CD8-positive, alpha-beta memory T cell (primary cell): ENCODE measurements at places on chromosomes 12 and 14. TPM values are rescaled to one million over a fixed set of nuclear protein-coding genes. Genes with fewer than 3 reads are reported as not detected.

DNA sequence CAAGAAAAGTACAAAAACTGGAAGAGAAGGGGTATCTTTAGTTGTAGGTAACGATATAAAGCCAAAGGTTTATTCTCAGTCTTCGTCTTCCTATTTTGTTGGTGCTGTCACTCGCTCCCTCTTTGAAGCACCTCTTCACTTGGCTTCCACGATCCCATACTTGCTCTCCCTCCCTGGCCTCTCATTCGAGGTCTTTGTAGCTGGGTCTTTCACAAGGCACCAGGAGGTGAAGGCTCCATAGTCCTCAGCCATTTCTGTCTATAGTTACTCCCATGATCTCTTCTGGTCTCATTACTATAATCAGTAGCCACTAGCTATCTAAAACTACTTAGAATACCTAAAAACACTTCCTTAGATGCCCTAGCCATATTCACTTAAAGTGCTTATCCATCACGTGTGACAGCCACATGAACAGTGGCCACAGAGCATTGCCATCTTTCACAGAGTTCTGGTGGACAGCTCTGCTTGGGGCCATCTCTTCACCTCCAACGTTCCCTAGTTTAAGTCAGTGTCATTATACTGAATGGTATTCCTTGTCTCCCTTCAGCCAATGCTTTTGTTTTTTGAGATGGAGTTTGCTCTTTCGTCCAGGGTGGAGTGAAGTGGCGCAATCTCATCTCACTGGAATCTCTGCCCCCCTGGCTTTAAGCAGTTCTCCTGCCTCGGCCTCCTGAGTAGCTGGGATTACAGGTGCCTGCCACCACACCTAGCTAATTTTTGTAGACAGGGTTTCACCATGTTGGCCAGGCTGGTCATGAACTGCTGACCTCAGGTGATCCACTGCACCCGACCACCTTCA, 57.1 kb downstream of the ATP2A2 start:
- H3K27ac ChIP-seq: no peak overlapping the region
- no peak overlapping the region for H3K4me3 ChIP-seq
- DNase-seq: no peak
- H3K27me3 ChIP-seq: no peaks in the 10 kb centered on the region

GRCh38 chr14:55761651-55762050, 181.6 kb downstream of the KTN1 start:
- no peak for DNase-seq
- no peak overlapping the region for H3K27ac ChIP-seq
- H3K27me3 ChIP-seq: no peaks in the 10 kb centered on the region
- H3K4me1 ChIP-seq: no peaks in the 10 kb centered on the region
- H3K4me3 ChIP-seq: no peak overlapping the region
- H3K36me3 ChIP-seq: no peaks in the 10 kb centered on the region

- no peaks in the 10 kb centered on the region for H3K36me3 ChIP-seq
- no peaks in the 10 kb centered on the region for H3K27me3 ChIP-seq
- no peak overlapping the region for H3K4me3 ChIP-seq
Observed at GRCh38 chr14:63833728-63834127, 19.1 kb upstream of the SYNE2 start.

- H3K4me3 ChIP-seq: no peak overlapping the region
- no peaks in the 10 kb centered on the region for H3K27me3 ChIP-seq
- DNase-seq: no peak
- H3K36me3 ChIP-seq: no peaks in the 10 kb centered on the region
- no peak overlapping the region for H3K27ac ChIP-seq
Observed at GRCh38 chr12:108782971-108783370, 51.7 kb upstream of the CORO1C start.

GRCh38 chr12:44716711-44717110, 159.4 kb downstream of the NELL2 start:
- no peak for DNase-seq
- no peak overlapping the region for H3K27ac ChIP-seq
- H3K27me3 ChIP-seq: no peaks in the 10 kb centered on the region
- H3K36me3 ChIP-seq: no peaks in the 10 kb centered on the region

GRCh38 chr12:63382930-63383329, 231.9 kb upstream of the AVPR1A start:
- no peak for DNase-seq
- no peak overlapping the region for H3K4me3 ChIP-seq
- H3K27me3 ChIP-seq: no peaks in the 10 kb centered on the region
- H3K27ac ChIP-seq: no peak overlapping the region
- no peaks in the 10 kb centered on the region for H3K36me3 ChIP-seq
- H3K4me1 ChIP-seq: no peaks in the 10 kb centered on the region

- no peaks in the 10 kb centered on the region for H3K4me1 ChIP-seq
- no peak for DNase-seq
- H3K4me3 ChIP-seq: no peak overlapping the region
- H3K27me3 ChIP-seq: no peaks in the 10 kb centered on the region
- H3K36me3 ChIP-seq: no peaks in the 10 kb centered on the region
Observed at GRCh38 chr12:77082021-77082420, 16.7 kb upstream of the E2F7 start.

GRCh38 chr14:64825509-64825908, 54.2 kb downstream of the SPTB start:
- no peak overlapping the region for H3K27ac ChIP-seq
- no peak for DNase-seq
- no peaks in the 10 kb centered on the region for H3K36me3 ChIP-seq
- no peak overlapping the region for H3K4me3 ChIP-seq

DNA sequence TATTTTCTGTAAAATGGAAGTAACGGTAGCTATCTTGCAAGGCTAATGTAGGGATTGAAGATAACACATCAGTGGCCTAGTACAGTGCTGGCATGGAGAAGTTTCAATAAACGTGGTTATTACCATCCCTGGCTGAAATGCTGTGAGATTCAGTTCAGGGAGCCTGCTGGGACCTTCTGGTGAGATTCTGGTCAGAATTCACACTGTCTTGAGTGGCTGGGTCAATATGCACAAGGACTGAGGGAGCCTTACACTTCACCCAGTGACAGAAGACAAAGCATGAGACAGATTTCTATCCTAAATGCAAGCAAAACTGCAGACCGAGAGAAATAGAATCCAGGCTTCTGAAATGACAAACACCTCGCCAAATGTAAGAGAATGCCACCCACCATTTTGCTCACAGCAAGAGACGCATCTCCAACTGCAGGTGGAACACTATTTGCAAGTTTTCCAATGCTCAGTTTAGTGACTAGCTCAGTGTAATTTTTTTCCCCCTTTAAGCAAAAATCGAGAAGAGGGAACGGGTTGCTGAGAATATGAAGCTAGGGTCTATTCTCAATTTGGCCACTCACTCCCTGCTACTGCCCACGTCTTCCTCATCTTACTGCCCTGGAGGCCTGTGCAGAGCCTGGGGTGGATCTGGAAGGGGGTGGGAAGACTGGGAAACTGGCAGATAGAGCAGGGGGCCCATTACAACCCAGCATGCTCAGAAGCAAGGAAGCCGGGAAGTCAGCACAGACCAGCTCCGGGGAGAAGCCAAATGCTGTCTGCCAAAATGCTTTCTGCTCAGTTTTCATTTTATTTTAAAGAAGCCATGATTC, 201.3 kb downstream of the TTC7B start:
- H3K27me3 ChIP-seq: no peaks in the 10 kb centered on the region
- no peak for DNase-seq
- no peak overlapping the region for H3K27ac ChIP-seq

DNA sequence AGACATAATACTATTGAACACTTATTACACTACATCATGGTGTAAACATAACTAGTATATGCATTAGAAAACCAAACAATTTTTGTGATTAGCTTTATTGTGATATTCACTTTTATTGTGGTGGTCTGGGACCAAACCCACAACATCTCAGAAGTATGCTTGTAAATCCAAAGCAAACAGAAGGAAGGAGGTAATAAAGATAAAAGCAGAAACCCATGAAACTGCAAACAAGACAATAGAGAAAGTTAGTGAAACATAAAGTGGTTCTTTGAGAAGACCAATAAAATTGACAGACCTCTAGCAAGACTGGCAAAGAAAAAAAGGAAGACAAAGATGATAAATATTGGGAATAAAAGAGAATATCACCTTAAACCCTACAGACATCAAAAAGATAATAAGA, 268.3 kb downstream of the RPAP3 start:
- H3K27me3 ChIP-seq: no peaks in the 10 kb centered on the region
- H3K4me1 ChIP-seq: no peaks in the 10 kb centered on the region
- no peak for DNase-seq
- no peak overlapping the region for H3K4me3 ChIP-seq

DNA sequence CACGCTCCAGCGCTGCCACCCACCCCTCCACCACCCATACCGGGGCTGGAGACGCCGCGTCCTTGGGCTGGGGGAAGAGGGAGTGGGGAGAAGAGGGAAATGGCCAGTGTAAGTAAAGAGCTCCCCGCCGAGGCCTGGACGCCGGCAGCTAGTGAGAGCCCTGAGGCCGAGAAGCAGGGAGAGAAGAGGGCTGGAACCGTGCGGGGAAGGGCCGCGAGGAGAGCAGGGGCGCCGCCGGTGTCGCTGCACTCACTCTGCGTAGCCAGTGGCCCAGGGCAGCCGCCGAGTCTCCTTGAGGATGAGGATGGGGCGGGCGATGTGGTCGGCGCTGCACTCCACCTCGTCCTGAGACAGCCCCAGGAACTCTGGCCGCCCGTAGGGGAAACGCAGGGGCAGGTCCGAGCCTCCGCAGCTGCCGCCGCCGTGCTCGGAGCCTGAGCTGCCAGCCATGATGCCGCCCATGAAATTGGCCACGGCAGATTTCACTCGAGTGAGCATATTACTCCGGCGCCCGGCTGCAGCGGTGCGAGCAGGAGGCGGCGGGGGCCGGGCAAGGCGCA, 631 bp downstream of the PPM1H start:
- no peaks in the 10 kb centered on the region for H3K36me3 ChIP-seq
- H3K27ac ChIP-seq: no peak overlapping the region
- no peak for DNase-seq

GRCh38 chr12:114812858-114813761, 129.1 kb upstream of the TBX3 start:
- no peak for DNase-seq
- H3K27me3 ChIP-seq: no peaks in the 10 kb centered on the region
- H3K4me1 ChIP-seq: no peaks in the 10 kb centered on the region
- H3K27ac ChIP-seq: no peak overlapping the region
- H3K36me3 ChIP-seq: no peaks in the 10 kb centered on the region

GRCh38 chr14:103611215-103611614, 17.8 kb upstream of the KLC1 start:
- H3K4me3 ChIP-seq: no peak overlapping the region
- no peak overlapping the region for H3K27ac ChIP-seq
- no peaks in the 10 kb centered on the region for H3K36me3 ChIP-seq
- DNase-seq: no peak

The KIF5A gene
- total RNA-seq: 1.8 TPM
